ENCODE measurements at places on chromosomes 1 and 21. TPM values are rescaled to one million over a fixed set of nuclear protein-coding genes. Genes with fewer than 3 reads are reported as not detected.

- DNase-seq, result no peak
These were observed 17.4 kb downstream of the SAMD11 start for GRCh38 chr1:941015-941587.

DNA sequence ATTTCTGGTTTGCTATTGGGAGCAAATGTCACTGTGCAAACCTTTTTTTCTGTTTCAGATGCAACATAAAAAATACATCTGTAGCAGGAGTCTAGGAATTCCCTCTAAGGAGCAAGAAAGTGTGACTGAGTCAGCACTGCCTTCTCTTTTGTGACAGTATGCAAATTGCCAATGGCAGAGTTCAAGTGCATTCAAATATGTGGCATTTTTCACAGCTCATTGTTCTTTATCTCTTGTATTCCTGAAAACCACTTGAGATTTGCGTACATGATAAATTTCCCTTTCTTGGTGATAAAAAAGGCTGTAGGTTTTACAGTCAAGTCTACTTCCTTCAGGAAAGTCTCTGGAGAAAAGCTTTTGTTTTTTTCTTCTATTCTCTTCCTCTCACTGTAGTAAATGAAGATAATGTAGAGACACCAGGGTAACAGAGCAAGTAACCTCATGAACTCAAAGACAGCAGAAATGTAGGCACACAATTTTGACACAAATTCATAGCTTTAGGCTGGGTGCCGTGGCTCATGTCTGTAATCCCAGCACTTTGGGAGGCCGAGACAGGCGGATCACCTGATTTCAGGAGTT is 129.7 kb upstream of the L1TD1 start:
- DNase-seq, result no peak

DNA sequence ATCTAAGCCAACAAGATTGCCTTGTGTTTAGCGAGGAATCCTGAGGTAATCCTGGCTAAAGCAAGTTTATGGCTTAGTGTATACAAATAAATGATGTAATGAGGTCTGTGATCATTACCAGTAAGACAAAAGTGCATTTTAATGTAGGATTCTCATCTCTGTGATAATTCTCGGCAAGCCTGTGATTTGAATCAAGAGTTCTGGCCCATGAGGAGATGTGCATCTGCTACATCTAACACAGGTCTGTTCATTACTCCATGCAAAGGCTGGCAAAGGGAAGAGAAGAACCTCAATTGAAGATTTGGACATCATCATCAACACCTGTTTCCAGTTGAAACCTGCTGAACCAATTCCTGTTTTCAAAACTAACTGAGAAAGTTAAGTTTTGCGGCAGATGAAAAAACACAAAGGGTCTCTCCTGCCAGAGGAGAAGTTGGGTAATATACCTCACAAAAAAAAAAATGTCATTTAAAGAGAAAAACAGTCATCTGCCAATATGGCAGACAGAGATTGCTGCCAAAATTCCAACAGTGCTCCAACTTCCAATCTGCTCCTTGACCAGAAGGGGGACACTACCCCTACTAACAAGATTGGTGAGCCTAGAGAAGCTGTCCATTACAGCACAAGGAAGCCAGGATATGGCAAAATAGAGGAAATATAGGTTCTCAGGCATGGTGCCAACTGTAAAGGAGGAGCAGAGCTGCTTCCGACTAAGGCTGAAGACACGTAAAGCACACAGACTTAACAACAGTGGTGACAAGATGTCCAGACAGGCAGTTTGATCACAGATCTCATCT is 453.7 kb downstream of the TTLL7 start:
- no peak for DNase-seq

GRCh38 chr1:245397771-245398170 is 243.0 kb downstream of the KIF26B start:
- no peak for DNase-seq

The UTS2 gene
- 23.8 TPM for total RNA-seq
